Fibroblast of lung (primary cell): ENCODE measurements at places on chromosomes 5 and 9.

GRCh38 chr9:69034071-69034470 lies 1.5 kb upstream of the FXN start:
- no peak overlapping the region for H3K27ac ChIP-seq
- DNase-seq: no peak
- H3K36me3 ChIP-seq: no peaks in the 10 kb centered on the region
- H3K27me3 ChIP-seq: no peaks in the 10 kb centered on the region

DNA sequence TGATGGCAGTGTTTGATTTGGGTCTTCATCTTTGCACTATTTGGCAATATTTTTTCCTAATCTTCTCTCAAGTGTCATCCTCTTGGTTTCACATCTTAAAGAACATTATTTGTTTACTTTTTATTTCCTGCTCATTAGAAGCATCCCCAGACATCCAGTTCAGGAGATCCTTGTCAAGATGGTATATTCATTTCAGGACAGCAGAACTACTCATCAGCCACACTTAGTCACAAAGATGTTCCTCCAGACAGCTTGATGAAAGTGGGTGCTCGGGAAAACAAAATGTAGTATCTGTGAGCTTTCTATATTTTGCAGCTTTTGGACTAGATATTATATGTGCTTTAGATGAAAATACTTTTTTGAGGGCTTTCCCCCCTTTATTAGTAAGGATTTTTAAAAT lies 72.1 kb upstream of the SREK1 start:
- H3K27me3 ChIP-seq: no peaks in the 10 kb centered on the region
- H3K27ac ChIP-seq: no peak overlapping the region
- H3K4me1 ChIP-seq: no peaks in the 10 kb centered on the region
- peaks cover 3% of the 10 kb centered on the region for H3K36me3 ChIP-seq
- DNase-seq: no peak

GRCh38 chr9:72046630-72047456 lies 13.6 kb downstream of the C9orf57 start:
- H3K4me3 ChIP-seq: no peak overlapping the region
- no peaks in the 10 kb centered on the region for H3K4me1 ChIP-seq
- no peak for DNase-seq
- H3K36me3 ChIP-seq: no peaks in the 10 kb centered on the region
- no peaks in the 10 kb centered on the region for H3K27me3 ChIP-seq

GRCh38 chr5:140672455-140673186 lies 755 bp downstream of the DND1 start:
- no peak overlapping the region for H3K4me3 ChIP-seq
- no peak for DNase-seq
- no peak overlapping the region for H3K27ac ChIP-seq
- no peaks in the 10 kb centered on the region for H3K4me1 ChIP-seq
- peaks cover 27% of the 10 kb centered on the region for H3K36me3 ChIP-seq

- H3K4me3 ChIP-seq: no peak overlapping the region
- no peak overlapping the region for H3K27ac ChIP-seq
- H3K27me3 ChIP-seq: no peaks in the 10 kb centered on the region
- peaks cover 13% of the 10 kb centered on the region for H3K4me1 ChIP-seq
- H3K36me3 ChIP-seq: no peaks in the 10 kb centered on the region
- DNase-seq: no peak
Observed at GRCh38 chr5:96072138-96072790, 110.6 kb upstream of the ELL2 start.

- peak; percentile 46 for DNase-seq
- no peaks in the 10 kb centered on the region for H3K36me3 ChIP-seq
- H3K4me3 ChIP-seq: no peak overlapping the region
- no peaks in the 10 kb centered on the region for H3K27me3 ChIP-seq
- no peaks in the 10 kb centered on the region for H3K4me1 ChIP-seq
- H3K27ac ChIP-seq: no peak overlapping the region
Observed at GRCh38 chr5:159616952-159617351, 286.7 kb upstream of the IL12B start.

GRCh38 chr5:179964015-179964414 lies 56.3 kb upstream of the TBC1D9B start:
- no peaks in the 10 kb centered on the region for H3K27me3 ChIP-seq
- no peak for DNase-seq
- no peak overlapping the region for H3K27ac ChIP-seq
- H3K4me3 ChIP-seq: no peak overlapping the region
- H3K4me1 ChIP-seq: no peaks in the 10 kb centered on the region

DNA sequence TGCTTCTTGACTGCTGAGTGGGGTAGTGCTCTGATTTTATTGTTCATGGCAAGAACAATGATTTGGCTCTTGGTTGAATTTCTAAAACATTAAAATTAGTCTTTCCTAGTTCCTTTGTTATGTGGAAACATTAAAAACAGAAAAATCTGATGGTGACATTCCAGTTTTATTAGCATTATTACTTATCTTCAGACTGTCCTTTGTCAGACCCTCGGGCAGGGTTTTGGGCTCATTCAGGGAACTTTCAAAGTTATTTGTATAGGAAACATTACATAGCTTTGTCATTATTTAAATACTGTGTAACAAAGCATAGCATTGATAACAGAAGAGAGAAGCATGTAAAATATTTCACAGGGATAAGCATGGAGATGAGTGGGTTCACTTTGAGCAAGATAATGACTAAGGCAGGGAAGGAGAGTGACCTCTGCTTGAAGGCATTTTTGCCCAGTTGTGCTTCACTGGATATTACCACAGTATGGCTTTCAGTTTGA lies 119.9 kb downstream of the KDM4C start:
- no peak for DNase-seq
- no peaks in the 10 kb centered on the region for H3K36me3 ChIP-seq
- H3K27ac ChIP-seq: no peak overlapping the region
- H3K27me3 ChIP-seq: no peaks in the 10 kb centered on the region
- no peak overlapping the region for H3K4me3 ChIP-seq

DNA sequence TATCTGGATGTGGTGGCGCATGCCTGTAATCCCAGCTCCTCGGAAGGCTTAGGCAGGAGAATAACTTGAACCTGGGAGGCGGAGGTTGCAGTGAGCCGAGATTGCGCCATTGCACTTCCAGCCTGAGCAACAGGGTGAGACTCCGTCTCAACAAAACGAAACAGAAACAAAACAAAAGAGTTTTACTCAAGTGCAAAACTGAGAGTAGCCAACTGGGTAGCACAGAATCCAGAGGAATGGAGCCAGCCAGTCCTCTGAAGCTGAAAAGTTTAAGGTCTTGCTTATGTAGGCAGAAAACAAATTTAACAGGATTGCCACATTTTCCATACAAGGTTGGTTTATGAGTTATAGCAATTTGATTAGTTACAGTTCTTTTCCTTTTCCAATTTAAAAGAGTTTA lies 32.0 kb downstream of the SPIN1 start:
- H3K4me1 ChIP-seq: no peaks in the 10 kb centered on the region
- DNase-seq: no peak
- H3K4me3 ChIP-seq: no peak overlapping the region
- H3K27ac ChIP-seq: no peak overlapping the region
- no peaks in the 10 kb centered on the region for H3K27me3 ChIP-seq

DNA sequence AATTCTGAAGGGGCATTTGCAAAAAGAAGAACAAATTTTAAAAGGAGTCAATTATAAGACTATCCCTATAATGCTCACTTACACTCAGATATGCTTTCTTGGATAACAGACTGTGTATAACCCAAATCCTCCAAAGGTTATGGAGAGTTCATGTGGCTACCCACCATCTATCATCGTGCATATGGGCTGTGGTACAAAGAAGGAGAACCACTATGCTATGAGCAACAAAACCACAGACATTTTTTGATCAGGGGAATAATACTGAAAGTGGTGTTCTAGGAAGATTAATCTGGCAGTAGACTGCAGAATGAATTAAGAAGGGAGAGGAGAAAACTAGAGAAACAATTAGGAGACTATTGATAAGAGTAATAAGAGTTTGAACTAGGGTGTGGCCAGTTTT lies 16.8 kb downstream of the NR3C1 start:
- no peaks in the 10 kb centered on the region for H3K27me3 ChIP-seq
- no peak overlapping the region for H3K4me3 ChIP-seq
- H3K27ac ChIP-seq: no peak overlapping the region
- DNase-seq: peak; percentile 59
- H3K36me3 ChIP-seq: peaks cover 5% of the 10 kb centered on the region
- H3K4me1 ChIP-seq: peaks cover 3% of the 10 kb centered on the region

DNA sequence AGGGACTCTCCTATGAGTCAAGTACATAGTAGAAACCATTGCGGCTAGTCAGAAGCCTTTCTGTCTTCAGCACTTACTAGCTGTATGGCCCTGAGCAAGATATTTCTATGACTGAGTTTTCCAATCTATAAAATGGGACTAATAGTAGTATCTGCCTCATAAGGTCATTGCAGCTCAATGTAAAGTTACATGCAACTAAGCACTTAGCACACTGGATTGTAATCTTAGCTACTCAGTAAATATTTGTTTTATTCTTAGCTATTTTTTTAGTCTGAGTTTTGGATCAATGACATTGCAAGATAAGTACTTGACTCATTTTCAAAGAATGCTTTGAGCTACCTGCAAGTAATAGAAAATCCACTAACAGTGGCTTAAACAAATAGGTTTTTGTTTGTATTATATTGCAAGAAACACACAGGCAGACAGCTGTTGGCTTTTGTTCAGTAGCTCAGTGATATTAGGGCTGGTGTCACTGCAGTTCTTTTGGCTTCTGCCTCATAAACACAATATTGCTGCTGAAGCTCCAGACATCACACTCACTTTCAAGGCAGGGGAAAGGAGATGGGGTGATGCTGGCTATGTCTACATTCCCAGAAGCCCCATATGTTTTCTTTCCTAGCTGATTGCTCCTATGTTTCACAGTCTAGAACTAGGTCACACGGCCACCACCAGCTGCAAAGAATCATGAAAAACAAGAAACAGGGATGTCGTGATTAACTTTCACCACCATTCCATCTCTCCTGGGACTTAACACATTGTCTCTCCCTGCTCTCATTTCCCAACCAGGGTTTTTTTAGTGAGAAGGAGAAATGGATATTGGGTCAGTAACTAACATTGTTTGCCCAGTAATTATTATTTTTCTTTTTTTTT lies 26.9 kb upstream of the FAT2 start:
- DNase-seq: no peak
- H3K27ac ChIP-seq: no peak overlapping the region
- H3K27me3 ChIP-seq: no peaks in the 10 kb centered on the region
- H3K4me1 ChIP-seq: no peaks in the 10 kb centered on the region
- no peak overlapping the region for H3K4me3 ChIP-seq
